Natural killer cell treated with Interleukin-12 subunit alpha and Interleukin-12 subunit beta and Interleukin-15 and Interleukin-18, amount 100 ng/mL, for 72 hours (primary cell): ENCODE measurements at places on chromosomes 5 and 9. TPM values are rescaled to one million over a fixed set of nuclear protein-coding genes. Genes with fewer than 3 reads are reported as not detected.

DNA sequence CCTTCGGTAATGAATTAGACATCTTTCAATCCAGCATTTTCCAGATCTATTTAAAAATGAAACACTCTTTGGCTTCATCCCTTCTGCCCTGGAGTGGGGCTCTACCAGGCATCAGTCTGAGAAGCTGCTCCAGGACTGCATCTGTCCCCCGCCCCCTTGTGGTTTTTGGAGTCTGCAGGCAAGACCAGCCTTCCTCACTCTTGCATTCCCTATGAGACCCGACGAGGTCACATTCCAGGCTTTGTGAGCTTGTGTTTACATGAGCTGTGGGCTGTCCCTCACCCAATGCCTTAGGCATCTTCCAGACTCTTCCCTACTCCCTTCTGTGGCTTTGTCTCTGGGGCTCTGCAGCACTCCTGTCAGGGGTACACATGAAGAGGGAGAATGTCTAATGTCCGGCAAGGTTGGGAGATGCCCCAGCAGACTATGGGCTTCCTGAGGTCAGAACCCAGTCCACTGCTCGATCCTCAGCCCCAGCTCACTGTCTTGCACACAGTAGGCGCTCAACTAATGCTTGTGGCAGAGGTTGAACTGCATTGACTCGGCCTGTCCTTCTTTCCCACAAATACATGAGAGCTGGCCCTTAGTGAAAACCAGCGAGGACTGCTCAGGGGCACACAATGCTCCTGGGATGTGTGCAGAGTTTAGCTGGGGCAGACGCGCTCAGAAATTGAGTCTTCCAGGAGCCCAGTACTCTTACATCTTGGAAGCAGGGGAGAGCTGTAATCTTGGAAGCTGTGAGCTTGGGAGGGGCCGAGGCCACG lies 11.7 kb upstream of the GADD45G start:
- DNase-seq, result no peak

Gene CATSPER3
- not detected for total RNA-seq

Gene STKLD1
- not detected for total RNA-seq

Gene NCS1
- total RNA-seq, result 38.1 TPM

DNA sequence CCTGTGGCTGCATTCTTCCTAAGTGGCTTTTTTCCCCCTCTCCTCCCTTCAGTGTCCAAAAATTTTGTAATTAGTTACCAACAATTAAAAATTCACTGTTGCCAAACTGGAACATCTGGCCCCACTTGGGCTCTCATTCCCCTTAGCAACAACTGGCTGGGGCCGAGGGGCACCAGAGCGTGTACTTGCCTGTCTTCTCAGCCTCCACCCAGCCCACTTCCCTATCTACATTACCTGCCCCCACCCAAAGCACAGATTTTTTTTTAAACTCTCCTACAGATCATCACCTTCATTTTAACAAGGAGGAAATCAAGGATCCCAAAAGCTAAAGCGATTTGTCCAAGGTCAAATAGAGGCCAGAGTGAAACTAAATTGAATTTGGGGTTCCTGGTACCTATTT lies 278.8 kb downstream of the EBF1 start:
- no peak for DNase-seq

DNA sequence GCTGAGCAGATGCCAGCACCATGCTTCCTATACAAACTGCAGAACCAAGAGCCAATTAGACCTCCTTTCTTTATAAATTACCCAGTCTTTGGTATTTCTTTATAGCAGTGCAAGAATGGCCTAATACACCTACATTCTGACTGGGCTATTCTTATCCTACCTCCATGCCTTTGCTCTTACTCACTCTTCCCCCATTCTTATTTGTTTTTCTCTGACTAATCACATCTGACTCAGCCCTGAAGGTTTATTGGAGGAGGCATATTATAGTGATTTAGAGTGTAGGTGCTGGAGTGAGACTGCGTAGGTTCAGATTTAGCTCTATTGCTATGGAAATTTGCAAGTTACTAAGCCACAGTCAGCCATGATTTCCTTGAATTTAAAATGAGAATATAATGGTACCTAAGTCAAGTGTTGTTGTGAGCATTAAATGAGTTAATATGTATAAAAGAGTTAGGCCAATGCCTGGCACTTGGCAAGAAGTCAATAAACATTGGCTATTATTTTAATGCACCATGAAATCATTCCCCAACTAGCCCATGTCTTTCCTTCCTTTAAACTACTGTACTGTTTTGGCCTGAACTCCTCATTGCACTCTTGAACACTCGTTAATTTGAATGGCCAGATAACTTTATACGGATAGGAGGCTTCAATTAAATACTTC lies 531.2 kb upstream of the ZNF608 start:
- DNase-seq, result no peak

- DNase-seq, result no peak
Measured at GRCh38 chr9:5428794-5429528, 8.8 kb downstream of the PLGRKT start.

DNA sequence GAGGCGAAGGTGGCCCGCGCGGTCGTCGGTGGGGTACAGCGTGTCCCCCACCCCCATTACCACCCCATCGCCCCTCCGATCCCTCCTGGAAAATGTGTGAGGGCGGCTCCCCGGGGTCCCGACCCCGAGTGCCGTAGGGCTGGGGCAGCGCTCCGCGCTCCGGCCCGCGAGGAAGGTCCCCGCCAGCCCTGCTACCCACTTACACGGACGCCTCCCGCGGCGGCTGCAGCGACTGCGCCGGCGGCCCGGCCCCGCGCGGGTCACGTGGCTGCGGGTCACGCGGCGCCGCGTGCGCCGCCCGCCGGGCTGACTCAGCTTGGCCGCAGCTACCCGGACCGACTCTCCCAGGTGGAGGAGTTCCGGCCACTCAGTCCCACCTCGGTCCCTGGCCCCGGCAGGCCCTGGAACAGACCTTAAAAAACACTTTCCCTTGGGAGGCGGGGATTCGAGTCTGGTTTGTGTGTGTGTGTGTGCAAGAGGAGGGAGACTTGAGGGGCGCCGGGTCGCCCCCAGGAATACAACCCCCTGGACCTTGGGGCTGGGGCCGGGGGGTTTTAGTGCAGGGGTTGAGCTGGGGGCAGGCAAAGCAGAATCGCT lies at the start of gene GNPDA1:
Gene GNPDA1, minus strand, starts transcription at position 236 of the 597 bp plus-strand sequence. CDS start 992 bp downstream, outside the sequence.
- peak; percentile 77 for DNase-seq

DNA sequence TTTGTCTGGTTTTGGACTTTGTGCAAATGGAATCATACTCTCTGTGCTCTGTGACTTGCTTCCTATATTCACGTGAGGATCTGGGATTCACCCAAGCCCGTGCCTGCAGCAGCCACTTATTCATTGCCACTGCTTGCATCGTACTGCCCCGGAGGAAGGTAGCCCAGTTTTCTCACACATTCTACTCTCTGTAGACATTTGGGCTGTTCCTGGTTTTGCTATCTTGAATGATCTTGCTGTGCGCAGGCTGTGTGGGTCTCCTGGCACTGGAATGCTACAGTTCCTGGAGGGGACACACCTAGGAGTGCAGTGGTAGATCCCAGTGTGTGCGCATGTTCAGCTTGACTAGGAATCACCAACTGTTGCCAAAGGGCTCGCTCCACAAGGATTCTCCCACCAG lies 99.2 kb upstream of the BOD1 start:
- DNase-seq, result no peak

DNA sequence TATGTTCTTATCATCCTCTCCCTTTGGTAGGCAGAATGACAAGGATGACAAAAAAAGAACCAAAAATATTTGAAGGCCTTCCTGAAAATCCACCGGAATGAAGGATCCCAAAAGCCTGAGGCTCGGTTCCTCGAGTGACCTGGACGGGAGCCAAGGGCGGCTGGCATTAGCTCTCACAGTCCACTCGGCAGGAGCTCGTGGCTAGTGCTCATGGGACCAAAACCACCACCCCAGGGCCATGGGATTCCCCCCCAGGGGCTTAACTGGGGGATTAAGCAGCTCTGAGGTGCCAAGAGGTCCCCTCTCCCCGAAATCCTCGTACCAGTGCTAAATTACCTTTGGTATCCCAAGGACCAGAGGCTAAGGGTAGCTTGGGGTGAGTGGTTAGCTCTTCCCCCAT lies 586 bp upstream of the PDZD2 start:
- DNase-seq, result no peak

DNA sequence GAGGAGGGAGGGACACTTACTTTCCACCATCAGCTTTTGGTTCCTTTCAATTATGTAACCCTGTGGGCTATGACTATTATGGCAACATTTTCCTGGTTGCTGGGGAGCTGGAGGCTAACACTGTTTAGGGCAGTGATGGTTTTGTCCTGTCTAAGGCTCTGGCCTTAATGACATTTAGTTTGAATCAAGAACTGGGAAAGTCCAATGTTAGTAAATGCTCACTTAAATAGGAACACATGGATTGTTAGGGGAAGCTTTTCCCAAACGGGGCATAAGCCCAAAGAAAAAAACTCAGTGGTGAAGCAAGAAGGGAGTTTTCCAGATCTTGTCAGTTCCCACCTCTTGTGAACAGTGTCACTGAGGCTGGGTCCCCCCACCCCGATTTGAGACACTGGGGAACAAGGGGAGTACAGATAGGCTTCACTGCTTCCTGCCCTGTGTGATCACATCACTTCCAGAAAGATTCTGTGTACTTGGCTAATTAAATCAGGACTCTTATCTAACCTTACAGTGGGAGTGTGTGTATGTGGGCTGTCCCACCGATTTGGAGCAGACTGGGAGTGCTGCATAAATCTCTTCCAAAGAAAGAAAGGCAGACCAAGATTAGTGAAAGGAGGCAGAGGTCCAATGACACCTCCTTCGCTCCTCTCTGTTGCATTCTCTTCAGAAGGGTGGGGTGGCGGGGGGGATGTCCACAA lies 206.4 kb downstream of the PTTG1 start:
- DNase-seq, result no peak

Gene PRDM9
- not detected for total RNA-seq

DNA sequence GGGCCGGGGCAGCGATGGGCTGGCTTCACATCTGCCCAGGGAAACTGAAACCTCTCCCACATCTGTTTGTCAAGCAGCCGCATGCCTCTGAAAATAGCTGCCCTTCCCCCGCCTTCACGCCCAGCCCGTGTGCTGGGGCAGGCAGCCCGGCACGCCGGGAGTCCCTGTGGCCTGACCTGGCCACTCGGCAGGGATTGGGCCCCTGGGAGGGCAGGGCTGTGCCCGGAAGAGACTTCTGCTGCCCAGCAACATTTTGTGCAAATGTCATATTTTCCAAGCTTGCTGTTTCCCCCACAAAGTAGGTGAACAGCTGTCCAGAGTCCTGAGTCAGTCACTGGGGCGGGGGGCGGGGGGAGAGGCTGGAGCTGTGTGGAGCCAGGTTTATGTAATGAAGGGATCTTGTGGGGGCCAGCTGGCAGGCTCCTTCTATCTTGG lies 8.2 kb downstream of the COL27A1 start:
- DNase-seq, result no peak

DNA sequence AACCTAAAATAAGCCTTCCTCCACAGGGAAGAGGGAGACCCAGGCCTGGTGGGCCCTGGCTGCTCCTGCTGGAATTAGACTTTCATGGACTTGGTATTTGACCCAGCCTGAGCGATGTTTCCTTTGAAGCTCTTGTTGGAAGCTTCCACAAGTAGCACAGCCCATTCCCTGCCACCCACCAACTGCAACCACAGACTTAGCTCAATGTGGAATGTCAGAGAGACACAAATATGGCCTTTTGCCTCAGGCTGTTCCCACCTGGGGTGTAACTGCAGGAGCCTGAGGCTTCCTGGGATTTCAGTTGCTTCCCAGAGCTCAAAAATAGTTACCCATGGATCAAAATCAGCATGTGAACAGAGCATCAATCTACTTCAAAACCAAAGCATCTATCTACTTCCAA lies 70.3 kb upstream of the LHFPL2 start:
- DNase-seq, result no peak

GRCh38 chr9:129849901-129850300 lies 14.6 kb downstream of the USP20 start:
- no peak for DNase-seq

GRCh38 chr9:89388084-89388867 lies 70.0 kb downstream of the SECISBP2 start:
- peak; percentile 84 for DNase-seq

Gene DOCK8
- 174 TPM for total RNA-seq

GRCh38 chr5:149584121-149584520 lies 2.8 kb downstream of the ARHGEF37 start:
- no peak for DNase-seq

- DNase-seq, result no peak
Measured at GRCh38 chr9:86945728-86946200, 1.5 kb downstream of the GAS1 start.

GRCh38 chr5:103041071-103041676 lies 78.8 kb downstream of the GIN1 start:
- DNase-seq, result no peak

Gene GABRA6
- total RNA-seq, result not detected

GRCh38 chr9:129671519-129671918 lies 6.1 kb downstream of the PRRX2 start:
- DNase-seq, result no peak

- no peak for DNase-seq
Measured at GRCh38 chr5:87877495-87877894, 391.1 kb downstream of the TMEM161B start.

Gene NXNL2
- not detected for total RNA-seq

- no peak for DNase-seq
Measured at GRCh38 chr5:151271336-151271735, 18.4 kb downstream of the GM2A start.

DNA sequence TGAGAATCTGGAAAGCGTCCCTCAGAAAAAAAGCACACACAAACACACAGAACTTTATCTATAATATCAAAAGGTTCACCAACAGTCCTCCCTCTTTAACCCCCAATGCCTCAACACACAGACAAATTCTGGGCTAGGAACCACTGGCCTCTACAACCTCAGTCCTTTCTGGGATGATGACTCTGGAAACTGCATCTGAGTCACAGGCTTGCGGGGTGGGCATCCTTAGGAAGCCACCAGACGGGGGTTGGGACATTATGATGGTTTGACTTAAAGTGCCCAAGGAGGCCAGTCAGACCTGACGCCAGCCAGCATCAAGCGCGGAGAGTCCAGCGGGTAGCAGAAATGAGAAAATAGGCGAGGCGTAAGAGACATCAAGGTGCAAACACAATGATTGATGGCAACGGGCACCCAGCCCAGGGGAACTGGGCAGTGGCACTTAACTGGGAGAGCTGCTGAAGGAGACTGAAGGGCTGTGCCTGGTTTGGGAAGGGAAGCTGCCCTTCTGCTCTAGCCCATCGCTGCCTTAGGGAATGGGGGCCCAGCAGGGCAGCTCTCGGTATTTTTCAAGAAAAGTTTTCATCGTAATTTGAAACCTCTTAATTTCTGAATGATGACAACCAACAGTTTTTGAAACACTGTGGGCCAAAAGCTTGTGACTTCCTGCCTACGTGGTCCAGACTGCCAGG lies 20.7 kb downstream of the SPRY4 start:
- no peak for DNase-seq

- DNase-seq, result no peak
Measured at GRCh38 chr9:127107929-127108876, 14.2 kb downstream of the ANGPTL2 start.
